ENCODE measurements at places on chromosomes 5 and 9.

- no peak for DNase-seq
These were observed 86.2 kb downstream of the PSAT1 start for GRCh38 chr9:78383130-78383529.

DNA sequence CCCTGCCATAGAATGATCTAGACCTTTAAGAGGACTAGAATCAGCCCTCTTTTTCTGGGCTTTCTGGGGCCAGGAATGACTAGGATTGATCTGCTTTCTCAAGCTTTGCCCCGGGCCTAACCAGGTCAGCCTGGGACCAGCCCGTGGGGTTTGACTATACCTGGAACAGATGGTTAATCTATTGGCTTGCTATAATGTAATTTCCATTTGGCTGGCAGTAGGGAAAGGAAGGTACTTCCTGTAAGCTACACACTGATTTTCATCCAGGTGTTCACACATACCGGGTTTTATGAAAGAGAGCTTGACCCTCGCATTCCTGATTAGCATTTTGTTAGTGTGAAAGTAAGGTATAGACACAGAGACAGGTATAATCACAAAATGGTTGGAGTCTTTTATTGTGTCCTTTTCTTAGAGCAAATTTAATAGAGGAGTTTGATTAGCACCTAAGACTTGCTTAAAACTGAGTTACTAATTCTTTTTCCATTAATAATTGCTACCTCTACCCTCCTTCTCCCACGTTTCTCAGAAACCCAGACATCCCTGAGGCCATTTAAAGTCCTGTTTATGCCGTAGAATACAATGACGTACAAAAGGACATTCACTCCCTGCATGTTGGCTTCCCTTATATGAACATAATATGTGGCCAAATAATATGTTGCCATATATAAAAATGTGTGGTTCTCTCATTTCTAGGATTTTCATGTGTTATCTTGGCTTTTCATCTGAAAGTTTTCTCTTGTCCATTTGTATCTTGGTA is 17.3 kb downstream of the LNPEP start:
- no peak for DNase-seq

- DNase-seq = no peak
These were observed 72.3 kb upstream of the SLCO4C1 start for GRCh38 chr5:102368392-102368791.

DNA sequence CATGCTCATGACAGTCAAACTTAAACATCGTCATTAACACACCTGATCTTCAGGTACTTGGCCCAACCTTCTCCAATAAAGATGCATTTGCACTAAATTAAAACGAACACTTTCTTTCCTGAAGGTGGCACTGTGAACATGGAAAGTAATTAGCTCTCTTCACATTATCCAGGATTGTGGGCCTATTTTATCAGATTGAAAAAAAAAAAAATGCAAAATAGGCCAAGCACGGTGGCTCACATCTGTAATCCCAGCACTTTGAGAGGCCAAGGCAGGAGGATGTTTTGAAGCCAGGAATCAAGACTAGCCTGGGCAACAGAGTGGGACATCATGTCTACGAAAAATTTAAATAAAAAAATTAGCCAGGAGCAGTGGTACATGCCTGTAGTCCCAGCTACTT is 14.4 kb upstream of the CDC20B start:
- no peak for DNase-seq

DNA sequence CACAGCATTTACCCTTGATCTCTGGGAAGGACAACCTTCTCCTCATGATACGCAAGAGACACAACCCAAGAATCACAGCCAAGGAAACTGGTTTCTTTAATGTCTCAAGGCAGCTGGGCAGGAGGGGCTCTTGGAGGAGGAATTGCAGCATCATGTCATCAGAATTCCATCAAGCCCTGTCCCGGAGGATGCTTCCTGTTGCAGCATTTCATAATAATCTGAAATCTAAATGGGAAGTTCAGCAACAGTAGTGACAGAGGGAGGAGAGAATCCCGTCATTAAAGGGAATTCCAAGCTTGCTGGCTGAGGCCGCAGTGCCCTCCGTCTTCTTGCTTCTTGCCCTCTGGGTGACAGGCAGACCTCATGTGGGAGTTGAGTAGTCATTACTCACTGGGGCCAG is 192.7 kb downstream of the TENT4A start:
- DNase-seq = no peak

All from progenitor cell of endocrine pancreas (in vitro differentiated cells).